ENCODE measurements at places on chromosomes 4 and X.

DNA sequence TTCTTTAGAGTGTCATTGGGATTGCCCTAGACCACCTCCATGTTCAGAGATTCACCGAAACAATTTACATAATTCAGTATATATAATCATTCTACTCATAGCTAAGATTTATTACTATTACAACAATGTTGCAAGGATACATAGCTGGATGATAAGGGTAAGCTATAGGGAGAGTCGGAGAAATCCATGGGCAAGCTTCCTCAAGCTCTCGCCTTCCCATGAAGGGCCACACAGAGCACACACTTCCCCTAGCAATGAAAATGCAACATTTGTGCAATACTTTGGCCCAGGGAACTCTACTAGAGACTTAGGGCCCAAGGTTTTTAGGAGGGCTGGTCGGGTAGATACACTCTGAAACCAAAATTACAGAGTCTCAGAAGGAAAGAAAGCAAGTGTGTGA is 49.7 kb upstream of the ABCG2 start:
- no peak for DNase-seq

GRCh38 chrX:108833993-108834392 is 97.6 kb upstream of the IRS4 start:
- DNase-seq, result no peak

DNA sequence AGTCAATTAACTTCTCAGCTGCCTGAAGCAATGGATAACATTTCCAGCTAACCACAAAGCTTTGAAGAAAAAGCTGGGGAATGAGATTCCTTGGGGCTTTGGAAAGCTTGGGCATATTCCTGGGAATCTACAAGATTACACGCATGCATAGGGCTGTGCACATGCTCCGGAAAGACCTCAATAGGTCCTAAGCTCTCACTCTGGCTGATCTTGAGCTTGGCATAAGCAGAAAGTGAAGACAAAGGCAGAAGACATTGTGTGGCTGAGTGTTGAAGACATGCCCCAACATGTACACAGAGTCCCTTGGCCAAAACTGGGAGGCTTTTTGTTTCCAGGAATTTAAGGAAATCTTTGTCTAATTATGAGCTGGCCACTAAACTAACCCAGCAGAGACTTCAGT is 31.2 kb downstream of the ATG4A start:
- DNase-seq, result no peak

GRCh38 chr4:121278811-121279368 is 101.9 kb downstream of the QRFPR start:
- DNase-seq, result no peak

- no peak for DNase-seq
Measured at GRCh38 chrX:96924581-96924980, 40.9 kb downstream of the RPA4 start.

DNA sequence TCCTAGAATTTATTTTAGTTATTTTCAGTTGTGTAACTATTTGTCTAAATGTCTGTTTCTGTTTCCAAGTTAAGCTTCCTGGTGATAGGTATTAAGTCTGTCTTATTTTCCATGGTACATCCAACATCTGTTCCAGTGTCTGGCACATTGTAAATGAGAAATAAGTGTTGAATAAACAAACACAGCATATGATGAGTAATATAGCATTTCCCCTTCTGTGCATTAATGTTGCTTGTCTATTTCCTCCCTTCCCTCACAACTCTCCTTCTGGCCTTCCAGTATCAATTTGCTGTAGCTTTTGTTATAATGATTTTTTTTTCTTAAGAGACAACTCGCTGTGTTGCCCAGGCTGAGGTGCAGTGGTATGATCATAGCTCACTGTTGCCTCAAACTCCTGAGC is 36.1 kb downstream of the COPS4 start:
- no peak for DNase-seq

GRCh38 chr4:41143311-41144039 is 70.9 kb downstream of the APBB2 start:
- peak; percentile 90 for DNase-seq

GRCh38 chrX:10360116-10360515 is 203.3 kb downstream of the CLCN4 start:
- no peak for DNase-seq

- no peak for DNase-seq
Measured at GRCh38 chrX:6244666-6245065, 16.0 kb upstream of the NLGN4X start.

- no peak for DNase-seq
Measured at GRCh38 chrX:5807181-5807580, 421.5 kb downstream of the NLGN4X start.

GRCh38 chr4:132386130-132386529 is 763.0 kb upstream of the PCDH10 start:
- no peak for DNase-seq

DNA sequence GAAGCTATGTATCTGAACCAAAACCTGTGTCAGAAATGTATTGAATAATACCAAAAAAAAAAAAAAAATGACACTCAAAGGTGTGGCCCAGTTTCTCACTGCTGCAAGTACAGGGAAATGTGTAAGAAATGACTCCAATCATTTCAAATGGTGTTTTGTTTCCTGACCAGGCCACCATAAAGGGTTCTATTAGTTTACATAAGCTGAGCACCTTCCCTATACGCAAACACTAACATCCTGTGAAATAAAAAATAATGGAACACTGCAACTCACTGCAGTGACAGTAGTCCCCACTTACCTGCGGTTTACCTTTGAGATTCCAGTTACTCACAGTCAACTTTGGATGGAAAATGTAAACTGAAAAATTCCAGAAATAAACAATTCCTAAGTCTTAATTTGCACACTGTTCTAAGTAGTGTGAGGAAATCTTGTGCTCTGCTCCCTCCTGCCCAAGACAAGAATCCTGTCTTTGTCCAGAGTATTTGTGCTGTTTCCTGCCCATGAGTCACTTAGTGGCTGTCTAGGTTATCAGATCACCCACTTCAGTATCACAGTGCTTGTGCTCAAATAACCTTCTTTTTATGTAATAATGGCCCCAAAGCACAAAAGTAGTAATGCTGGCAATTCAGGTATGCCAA is 265.3 kb downstream of the RCHY1 start:
- no peak for DNase-seq

DNA sequence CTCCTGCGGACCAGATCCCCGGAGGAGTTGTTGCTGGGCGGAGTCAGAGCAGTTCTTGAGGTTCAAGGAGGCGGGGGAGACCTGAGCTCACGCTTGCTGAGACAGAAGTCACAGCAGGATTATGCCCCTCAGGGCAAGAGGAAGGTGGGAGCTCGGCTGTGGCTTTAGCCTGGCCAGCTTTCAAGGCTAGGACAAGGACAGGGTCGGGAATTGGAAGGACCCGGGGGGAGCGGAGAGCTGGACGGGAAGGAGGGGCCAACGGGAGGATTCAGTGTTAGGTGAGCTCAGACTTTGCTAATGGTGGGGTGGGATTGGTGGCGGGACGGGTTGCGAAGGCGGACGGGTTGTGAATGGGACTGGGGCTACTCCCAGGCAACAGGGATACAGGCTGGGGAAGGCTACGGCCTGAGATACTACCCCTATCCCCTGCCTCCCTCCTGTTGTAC is at the start of gene RIBC1:
Gene RIBC1 (plus strand): TSS at position 13 of the 446 bp plus-strand sequence. CDS start 3,404 bp downstream, outside the sequence.
- DNase-seq, result no peak

- DNase-seq, result no peak
Measured at GRCh38 chr4:24245491-24245820, 338.9 kb downstream of the DHX15 start.

DNA sequence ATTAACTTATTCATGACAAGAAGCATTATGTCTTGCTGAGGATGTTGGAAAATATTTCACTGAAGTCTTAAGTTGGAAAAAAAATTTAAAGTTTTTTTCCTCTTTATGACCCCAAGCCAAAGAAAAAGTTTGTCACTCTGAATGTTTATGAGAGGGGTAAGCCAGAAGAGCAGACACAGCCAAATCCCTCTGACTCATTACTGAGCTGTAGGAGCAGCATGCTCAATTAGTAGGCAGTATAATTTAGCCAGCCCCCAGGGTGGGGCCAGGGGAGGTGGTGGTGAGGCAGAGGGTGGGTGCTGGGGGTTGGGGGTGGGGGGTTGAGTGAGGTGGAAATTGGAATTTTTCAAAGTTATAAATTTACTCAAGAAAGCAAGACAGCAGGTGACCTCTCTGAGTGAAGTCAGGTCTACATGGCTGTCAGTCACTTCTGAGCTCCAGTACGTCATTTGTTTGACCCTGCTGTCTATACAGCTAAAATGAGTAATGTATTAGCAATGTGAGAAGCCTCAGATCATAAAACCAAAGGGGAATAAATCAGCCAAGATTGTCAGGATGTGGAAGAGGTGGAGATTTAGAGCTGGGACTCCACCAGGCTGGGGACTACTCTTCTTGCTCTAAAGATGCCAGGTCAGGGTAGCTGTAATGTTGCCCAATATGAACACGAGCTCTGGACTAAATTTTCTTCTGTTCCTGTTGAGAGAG is 98.8 kb upstream of the NDP start:
- peak; percentile 18 for DNase-seq

GRCh38 chr4:153623491-153623890 is 60.6 kb upstream of the TLR2 start:
- DNase-seq, result no peak

DNA sequence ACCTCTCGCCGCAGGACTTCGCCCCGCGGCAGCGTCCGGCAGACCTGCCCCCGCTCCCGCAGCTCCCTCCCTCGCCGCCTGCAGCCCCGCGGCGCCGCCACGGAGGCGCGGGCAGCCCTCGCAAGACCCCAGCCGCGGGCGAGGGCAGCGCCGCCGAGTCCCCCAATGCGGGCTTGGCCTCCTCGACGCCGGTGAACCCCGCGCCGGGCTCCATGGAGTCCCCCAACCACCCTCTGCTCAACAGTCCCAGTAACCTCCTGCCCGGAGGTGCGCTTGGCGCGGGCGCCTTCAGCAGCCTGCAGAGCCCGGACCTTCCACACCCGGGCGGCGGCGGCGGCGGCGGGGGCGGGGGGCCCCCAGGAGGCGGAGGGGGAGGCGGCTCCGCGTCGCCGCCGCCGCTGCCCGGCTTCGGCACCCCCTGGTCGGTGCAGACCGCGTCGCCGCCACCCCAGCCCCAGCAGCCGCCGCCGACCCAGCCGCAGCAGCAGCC is 1.2 kb downstream of the CPEB2 start:
- DNase-seq, result peak; percentile 37

- DNase-seq, result no peak
Measured at GRCh38 chrX:8849458-8849857, 48.3 kb upstream of the FAM9A start.

GRCh38 chr4:7506119-7506518 is 71.4 kb upstream of the PSAPL1 start:
- no peak for DNase-seq

DNA sequence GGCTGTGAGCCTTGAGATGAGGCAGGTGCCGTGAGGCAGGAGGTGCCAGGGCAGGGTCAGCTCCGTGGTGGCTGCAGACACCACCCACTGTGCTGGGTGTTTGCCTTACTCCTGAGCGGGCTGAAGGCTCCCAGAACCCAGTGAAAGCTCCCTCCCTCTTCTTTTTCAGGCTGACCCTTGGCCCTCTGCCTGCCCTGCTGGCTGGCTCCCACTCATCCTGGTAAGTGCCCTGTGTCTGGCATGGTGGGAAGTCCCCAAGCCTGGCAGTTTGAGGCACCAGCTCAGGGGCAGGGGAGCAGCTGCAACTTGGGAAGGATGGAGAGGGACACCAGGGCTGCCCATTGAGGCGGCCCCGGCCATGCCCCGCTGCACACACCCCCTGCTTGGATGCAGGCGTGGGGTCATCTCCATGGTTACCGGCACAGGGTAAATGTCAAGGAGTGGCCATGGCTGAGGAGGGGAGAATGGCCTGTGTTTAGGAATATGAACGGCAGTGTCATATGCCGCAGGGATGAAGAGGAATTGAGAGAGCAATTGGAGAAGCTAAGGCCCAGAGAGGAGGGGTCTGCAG is 16.8 kb downstream of the SH3BP2 start:
- no peak for DNase-seq

DNA sequence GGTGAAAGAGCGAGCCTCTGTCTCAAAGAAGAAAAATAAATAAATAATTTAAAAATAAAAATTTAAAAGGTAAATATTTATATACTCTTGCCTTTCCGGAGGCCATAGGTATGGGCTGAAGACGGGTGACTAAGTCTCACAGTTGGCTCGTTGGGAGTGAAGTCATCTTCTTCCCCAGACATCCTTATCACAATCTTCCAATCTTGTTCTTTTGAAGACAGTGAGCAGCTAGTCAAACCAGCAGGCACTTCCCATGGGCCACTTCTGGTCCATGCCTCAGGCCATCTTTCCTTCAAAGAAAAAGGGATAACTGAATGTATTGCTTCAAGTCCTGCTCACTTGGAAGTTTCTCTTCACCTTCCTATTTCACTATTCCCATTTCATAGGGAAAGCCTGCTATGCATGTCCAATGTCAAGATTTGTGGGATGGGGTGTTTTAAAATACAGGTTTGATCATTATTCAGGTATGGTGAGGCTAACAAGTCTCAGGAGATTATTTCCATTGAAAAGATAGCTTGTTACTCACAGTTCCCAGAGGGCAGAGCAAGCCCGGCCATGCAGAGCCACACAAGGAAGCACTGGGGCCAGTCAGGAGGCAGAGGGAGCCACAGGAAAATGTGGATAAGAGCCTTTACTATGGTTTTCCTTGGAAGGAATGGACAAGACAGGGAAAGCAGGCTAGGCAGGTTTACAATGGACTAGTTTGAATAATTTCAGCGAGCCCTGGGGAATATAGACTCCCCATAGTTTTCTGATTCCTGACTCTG is 33.3 kb upstream of the VCX2 start:
- DNase-seq, result no peak

- no peak for DNase-seq
Measured at GRCh38 chr4:118991686-118992085, 103.0 kb downstream of the SYNPO2 start.

DNA sequence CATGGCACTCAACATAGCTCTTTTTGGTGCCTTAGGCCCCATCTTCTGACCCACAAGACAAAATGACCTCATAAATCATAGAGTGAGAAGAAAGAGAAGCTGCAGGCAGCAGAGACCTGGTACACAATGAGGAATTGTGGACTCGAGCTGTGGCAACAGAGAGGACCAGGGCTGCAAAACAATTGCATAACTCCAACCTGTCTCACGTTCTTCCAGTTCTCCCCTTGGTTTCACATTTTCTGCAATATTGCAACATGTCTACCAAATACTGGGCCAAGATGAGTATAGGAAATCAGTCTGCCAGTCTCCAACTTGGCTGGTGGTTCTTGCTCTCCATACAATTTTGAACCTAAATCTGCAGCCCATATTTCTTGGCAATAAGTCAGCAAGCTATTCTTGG is 105.3 kb downstream of the KDR start:
- no peak for DNase-seq

GRCh38 chrX:151975228-151975593 is 735 bp upstream of the GABRE start:
- DNase-seq, result no peak

GRCh38 chrX:50780144-50780543 is 33.9 kb downstream of the SHROOM4 start:
- DNase-seq, result no peak

- no peak for DNase-seq
Measured at GRCh38 chrX:136417806-136418205, 69.9 kb upstream of the BRS3 start.

- DNase-seq, result peak; percentile 22
Measured at GRCh38 chrX:17706676-17707075, 30.6 kb upstream of the SCML1 start.

GRCh38 chr4:7638984-7639789 is 204.5 kb upstream of the PSAPL1 start:
- no peak for DNase-seq

GRCh38 chr4:8517946-8518345 is 62.2 kb upstream of the GPR78 start:
- no peak for DNase-seq

Data from ACHN (cell line).